ENCODE measurements at places on chromosomes 16 and 17.
A peak's percentile ranks its signal among the peaks of the same experiment; 100 is the strongest.

- DNase-seq: peak; percentile 52
Measured at GRCh38 chr17:70636517-70637133, 467.3 kb downstream of the KCNJ2 start.

- no peak for DNase-seq
Measured at GRCh38 chr16:57530104-57530521, 6.3 kb downstream of the CCDC102A start.

GRCh38 chr16:19898924-19899604, 14.4 kb upstream of the GPRC5B start:
- peak; percentile 26 for DNase-seq

DNA sequence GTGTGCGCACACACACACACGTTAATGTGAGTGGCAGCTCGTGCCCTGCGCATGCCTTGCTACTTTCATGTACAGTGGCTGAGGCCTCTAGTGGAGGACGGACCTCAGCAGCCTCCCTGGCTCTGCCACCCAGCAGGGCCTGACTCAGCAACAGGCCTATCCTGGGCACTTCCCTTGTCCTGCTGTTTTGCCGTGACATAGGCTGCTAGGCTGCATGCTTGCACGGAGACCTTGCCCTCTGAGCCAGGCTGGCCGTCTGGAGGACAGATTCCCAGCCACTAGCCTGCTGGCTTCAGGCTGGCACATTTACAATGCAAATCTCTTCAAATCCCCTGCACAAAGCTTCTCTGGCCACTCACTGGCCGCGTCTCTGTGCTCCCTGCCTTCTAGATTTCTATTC, 9.5 kb downstream of the RNF213 start:
- no peak for DNase-seq

GRCh38 chr16:49854796-49855203, 1.1 kb downstream of the ZNF423 start:
- DNase-seq: no peak

DNA sequence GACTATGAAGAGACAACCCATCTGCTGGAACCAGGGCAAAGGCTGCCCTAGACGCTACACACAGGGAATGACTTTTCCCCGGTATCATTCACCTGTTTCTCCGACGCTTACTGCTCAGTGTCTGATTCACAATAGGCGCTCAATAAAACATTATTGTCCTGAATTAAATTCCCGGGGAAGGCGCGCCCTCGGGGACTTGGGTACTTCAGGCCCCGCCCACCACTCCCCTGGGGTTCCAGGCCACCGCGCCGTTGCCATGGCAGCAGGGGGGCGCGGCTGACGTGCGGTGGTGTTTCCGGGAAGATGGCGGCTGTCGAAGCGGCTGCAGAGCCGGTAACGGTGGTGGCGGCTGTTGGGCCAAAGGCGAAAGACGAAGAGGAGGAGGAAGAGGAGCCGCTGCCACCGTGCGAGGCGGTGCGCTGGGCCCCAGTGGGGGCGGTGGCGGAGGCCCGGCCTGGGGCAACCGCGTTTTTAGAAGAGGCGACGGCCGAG, at the start of gene RUNDC1:
Gene RUNDC1 (plus strand): TSS at position 292 of the 492 bp plus-strand sequence. CDS start 12 bp downstream, at position 304.
- peak; percentile 97 for DNase-seq

GRCh38 chr17:30360086-30360808, 18.5 kb upstream of the CPD start:
- no peak for DNase-seq

- DNase-seq: no peak
Measured at GRCh38 chr17:9299695-9300094, 275.9 kb downstream of the STX8 start.

GRCh38 chr17:74241431-74241830, 28.1 kb downstream of the TTYH2 start:
- DNase-seq: no peak

GRCh38 chr16:87844809-87845208, 24.5 kb downstream of the SLC7A5 start:
- DNase-seq: no peak

DNA sequence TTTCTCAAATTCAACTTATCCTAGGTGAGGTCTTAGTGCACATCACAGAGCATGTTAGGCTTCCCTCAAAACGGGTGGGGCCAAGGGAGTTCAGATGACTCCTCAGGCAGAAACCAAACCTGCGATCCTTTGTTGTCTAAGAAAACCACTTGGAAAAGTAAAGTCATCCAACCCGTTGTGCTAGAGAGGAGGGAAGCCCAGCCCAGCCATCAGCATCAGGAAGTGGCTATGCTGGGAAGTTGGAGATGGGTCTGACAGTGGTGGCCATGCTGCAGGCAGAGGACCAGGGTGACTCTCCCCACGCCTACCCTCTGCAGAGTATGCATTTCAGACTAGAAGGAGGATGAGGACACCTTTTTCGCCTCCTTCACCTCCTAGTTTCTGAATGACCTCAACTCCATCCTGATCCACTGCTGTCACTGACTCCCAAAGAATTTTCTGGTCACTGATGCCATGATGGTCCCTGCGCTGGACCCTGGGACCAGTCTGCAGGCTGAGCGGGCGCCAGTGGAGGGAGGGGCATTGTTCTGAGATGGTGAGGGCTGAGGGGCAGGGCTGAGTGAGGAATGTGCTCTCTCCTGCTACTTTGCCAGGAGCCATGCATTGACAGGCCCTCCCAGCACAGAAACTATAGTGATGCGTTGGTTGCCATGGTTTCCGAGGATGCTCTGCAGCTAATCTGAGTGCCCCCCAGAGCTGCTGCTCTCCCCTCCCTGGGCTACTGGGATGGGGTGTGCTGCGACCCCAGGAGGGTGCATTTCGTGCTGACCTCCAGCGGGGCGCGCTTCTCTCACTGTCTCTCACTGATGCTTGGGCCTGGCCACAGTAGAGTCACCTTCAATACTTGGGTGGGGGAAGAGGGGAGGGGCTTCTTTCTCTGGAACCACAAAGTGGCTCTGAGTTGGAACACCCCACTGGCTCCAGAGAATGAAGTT, 20.4 kb downstream of the ALOX12B start:
- DNase-seq: no peak

GRCh38 chr16:70678898-70679670, 6.8 kb downstream of the MTSS2 start:
- no peak for DNase-seq

GRCh38 chr16:79171931-79172705, 428.4 kb downstream of the MAF start:
- peak; percentile 39 for DNase-seq

DNA sequence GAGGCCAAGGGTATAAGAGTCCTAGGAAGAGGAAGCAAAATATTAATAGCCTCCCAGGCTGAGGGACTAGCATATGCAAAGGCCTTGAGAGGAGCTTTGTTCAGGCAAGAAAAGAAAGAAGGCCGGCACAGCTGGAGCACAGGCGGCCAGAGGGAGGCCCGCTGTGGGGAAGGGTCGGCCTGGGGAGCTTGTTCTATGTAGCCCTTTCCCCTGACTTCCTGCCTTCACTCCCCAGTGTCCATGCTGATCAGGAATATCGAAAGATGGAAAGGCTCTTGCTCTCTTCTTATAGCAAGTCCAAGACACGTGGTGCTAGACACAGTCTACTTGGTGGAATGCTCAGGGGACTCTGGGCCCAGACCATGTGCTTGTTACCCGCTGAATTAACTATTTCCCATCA, 27.4 kb upstream of the HAS3 start:
- DNase-seq: no peak

DNA sequence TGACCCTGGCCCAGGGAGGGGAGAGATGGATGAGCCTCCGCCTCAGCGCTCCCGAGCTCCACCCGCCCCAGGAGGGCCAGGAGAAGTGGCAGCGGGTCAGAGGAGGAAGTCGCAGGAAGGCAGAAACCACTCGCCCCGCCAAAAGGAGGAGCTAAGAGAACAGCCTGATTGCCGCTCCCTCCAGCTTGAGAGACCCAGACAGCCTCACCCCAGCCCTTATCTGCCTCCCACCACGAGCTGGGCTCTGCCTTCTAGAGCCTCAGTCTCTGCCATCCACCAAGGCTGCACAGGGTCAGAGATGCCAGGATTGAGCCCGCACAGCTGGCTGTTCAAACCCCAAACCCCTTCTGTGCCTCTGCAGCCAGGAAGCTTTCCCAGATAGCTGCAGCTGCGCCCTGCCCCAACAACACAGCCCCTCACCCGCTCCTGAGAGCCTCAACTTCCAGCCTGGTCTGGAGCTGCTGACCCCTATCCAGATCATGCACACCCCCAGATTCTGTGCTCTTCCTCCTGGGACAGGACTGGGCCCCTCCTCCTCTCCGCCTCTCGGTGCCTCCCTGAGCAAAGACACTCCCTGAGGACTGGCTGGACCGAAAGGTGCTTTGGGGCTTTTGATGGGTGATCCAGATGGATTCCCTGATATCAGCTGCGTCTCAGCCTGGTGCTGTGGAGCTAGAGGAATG, 1.0 kb upstream of the ATP2A3 start:
- peak; percentile 68 for DNase-seq

GRCh38 chr17:36544044-36544306, 744 bp upstream of the GGNBP2 start:
- DNase-seq: no peak

DNA sequence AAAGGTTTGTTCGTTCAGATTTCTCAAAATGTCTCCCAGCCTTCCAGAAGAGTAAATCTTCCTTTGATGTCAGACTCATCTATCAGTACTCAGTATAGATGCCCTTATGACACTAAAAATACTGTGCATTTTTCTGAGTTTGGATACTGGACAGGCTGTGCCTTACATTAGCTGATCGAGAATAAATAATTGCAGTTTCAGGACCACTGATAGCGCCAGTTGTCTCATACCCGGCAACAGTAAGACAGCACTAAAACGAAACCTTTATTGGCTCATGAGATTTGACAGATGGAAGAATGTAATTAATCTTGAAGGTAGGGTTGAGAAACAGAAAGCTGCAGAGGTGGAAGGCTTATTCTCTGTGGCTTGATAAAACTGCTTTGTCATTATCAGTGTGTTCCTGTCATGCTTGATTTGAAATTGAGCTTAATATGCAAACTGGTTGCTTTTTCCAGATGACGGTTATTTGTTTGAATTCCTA, 1.2 kb downstream of the ATP6V0A1 start:
- DNase-seq: no peak

DNA sequence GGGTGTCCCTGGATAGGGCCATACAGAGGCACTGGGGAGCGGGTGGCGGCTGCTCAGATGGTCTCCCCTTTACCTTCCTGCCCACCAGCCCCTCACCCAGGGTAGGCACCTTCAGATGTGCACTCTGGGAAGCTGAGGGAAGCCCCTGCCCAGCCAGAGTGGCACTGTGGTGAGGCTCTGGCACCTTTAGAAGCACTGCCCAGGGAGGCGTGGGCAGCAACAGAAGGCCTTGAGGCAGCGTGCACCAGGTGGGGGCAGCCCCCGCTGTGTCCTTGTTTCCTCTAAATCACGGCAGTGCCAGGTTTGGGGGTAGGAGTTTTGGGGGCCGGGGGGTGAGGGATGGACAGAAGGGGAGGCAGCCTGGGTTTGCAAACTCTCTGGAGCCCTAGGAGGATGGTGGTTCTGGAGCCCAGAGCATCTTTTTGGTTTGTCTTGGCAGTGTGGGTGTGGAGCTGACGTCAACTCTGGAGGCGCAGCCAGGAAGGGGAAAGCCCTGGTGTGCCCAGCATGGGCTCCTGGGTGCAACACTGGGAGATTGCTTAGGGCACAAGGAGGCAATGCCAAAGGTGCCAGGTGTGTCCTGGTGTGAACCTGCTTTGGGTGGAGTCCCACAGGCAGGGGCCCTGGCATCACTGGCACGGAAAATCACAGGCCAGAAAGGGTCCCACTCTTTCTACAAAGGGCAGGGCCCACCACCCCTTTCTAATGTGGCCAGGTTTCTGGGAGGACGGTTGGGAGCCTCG, 23.1 kb upstream of the CDC42EP4 start:
- DNase-seq: no peak

DNA sequence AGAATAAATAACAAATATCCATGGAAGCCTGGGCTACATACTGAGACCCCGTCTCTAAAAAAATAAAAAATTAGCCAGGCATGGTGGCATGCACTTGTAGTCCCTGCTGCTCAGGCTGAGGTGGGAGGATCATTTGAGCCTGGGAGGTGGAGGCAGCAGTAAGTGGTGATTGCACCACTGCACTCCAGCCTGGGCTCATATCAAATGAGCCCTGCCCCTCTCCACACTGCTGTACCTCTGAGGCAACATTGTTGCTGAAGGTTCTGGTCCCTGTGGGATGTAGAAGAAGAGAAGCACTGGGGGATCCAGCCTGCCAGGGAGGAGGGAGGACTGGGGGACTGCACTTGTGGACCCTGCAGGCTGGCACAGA, 11.4 kb upstream of the ARHGAP23 start:
- DNase-seq: peak; percentile 43

DNA sequence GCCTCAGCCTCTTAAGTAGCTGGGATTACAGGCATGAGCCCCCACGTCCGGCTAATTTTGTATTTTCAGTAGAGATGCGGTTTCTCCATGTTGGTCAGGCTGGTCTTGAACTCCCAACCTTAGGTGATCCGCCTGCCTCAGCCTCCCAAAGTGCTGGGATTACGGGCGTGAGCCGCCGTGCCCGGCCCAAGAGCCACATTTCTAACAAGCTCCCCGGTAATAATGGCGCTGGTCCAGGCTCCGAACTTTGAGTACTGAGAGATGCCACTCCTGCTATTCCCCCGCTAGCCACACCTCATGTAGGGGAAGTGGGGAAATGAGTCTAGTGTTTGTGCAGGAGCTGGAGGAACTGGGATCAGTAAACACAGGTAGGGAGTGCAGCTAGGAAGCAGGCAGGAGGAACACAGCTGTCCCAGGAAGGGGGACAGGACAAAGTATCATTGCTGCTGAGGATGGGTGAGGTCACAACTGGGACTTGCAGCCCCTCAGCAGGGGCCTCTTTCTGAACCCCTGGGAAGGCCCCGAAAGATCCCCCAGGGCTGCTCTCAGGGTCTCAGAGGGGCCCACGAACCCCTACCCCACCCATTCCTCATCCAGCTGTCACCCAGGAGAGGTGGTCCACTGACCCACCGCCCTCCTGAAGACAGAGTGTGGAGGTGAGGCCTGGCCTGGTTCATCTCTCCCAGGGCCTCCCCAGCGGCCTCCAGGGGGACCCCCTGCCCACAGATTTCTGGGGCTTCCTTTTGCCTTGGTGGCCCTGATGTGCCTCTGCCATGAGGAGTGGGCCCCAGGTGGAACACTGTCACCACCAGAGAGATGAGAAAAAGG, 3.7 kb upstream of the KREMEN2 start:
- no peak for DNase-seq

DNA sequence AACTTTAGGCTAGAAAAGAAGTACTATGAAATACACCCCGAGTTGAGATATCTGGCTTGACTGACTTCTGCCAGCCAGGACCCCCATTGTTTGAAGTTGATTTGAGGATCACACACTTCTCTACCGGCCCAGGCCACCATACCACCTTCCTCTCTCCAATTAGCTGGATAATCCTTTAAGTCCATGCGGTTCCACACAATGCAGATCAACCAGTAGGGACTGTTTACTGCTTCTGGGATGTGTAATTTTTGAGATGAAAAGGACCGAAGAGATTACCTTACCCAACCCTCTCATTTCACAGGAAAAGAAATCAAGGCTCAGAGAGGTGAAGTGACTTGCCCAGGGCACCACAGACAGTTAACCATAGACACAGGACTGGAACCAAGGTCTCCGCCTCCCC, 20.5 kb downstream of the ERN1 start:
- DNase-seq: no peak
